ENCODE measurements at places on chromosomes 16 and 17. TPM values are rescaled to one million over a fixed set of nuclear protein-coding genes. Genes with fewer than 3 reads are reported as not detected.

- no peak for DNase-seq
Measured at GRCh38 chr17:48579760-48580554, 1.8 kb upstream of the HOXB4 start.

Gene PERCC1
- total RNA-seq = not detected

DNA sequence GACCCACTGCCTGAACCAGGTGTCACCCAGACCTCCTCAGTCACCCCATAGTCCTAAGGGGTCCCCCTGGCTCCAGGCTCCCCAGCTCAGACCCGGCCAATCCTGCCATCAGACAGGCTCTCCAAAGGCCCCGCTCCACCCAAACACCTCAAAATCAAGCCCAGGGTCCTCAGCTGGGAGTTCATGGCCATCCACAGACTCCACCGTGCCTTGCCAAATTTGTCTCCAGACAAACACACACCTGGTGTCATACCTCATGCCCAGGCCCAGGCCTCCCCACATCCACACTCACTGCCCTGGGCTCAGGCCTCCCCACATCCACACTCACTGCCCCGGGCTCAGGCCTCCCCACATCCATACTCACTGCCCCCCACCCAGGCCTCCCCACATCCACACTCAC, 12.5 kb downstream of the RPH3AL start:
- no peak for DNase-seq

- no peak for DNase-seq
Measured at GRCh38 chr16:21279501-21279900, 1.4 kb upstream of the CRYM start.

DNA sequence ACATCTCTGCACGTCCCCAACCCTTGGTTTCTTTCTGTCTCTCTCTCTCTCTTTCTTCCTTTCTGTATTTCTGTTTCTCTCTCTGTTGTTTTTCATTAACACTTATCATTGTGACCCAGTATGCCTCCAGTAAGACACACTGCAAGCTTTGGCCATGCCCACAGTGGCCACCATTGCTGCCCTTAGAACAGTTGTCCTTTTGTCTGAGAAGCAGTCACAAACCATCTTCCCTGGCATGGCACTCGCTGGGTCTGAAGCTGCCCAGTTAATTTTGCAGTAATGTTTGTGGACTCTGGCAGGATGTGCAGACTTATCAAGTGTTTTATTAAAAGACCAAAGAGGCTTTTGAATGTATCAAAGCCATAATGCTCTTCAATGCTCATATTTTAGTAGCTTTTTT, 146.9 kb downstream of the MSI2 start:
- DNase-seq = no peak

Data from posterior vena cava (tissue), 2 donors.